Stimulated activated naive CD4-positive, alpha-beta T cell treated with Interleukin-2 at 50 U/mL for 16 hours (primary cell): ENCODE measurements at places on chromosomes 7 and 10.

- DNase-seq, result no peak
Observed at GRCh38 chr10:128422999-128423398, 296.8 kb upstream of the MKI67 start.

DNA sequence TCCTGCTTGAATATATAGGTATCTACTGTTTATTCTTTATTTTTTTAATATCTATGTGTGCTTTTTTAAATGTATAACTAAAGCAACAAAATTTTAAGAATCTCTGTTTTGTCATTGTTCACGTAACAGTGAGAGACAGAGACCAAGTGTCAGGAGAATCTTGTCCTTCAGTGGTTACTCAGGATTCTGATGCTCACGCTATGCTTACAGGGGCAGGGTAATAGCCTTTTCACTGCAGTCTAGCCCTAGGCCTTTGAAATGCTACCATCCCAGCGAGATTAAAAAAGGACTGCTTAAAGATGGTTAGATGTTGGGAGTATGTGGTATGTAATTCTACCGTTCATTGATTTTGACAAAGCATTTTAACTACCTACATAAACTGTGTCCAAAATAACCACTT is 71.6 kb upstream of the EGFR start:
- no peak for DNase-seq

DNA sequence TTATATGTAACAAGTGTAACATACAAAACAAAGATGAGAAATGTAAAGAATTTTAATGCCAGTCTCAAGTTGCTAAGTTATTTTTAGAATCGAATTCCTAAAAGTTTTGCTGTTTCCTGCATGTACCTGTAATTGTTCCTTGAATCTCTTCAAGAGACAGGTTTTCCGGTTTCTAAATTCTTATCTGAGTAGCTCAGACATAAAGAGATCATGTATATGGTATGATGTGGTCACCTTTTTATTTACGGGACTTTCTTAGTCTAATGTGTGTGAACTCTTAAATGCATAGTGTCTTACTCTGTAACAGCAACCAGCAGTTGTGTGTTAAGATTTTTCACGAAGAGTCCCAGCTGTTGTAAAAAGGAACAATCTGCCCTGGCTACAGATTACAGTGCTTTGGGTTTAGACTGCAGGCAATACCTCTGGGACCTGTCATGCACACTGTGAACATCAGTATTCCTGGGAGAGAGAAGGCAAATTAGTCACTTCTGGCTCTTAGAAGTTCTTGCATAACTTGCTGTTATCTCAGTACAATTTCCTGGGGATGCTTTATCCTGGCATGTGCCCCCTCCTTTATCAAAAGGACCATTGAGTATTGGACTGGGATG is 263.4 kb downstream of the BICC1 start:
- DNase-seq, result no peak

- DNase-seq, result no peak
Observed at GRCh38 chr7:65915921-65916657, 43.2 kb downstream of the VKORC1L1 start.

DNA sequence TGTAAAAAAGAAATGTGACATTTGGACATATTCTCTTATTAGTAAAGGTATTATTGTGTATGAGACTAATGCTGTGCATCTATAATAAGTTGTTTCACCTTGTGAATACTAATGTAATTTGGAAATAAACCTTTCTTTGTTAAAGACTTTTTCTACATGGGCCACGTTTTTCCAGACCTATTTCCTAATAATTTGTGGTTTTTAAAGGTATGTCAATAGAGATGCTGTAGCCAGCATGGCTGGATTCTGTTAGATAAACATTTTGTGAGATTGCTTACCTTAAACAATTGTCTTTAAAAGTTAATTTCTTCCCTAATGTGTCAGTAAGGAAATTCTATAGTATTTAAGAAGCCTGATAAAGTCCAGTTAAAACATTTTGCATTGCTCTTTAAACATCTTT is 56.0 kb downstream of the KAT6B start:
- DNase-seq, result no peak

DNA sequence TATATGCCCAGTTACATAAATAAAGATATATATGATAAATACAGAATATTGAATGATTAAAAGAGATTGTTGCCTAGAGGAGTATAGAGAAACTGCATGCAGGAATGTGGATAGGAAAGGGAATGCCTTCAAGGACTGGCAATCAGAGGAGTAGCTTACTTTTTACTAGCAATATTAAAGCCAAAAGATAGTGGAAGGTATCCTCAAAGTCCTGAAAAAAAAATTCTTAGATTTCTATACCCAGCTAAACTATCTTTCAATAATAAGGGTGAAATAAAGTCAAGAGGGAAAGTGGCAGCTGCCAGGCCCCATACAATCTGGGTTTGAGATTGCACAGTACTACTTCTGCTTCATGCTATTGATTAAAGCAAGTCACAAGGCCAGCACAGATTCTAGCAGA is 733.2 kb downstream of the GATA3 start:
- DNase-seq, result no peak

DNA sequence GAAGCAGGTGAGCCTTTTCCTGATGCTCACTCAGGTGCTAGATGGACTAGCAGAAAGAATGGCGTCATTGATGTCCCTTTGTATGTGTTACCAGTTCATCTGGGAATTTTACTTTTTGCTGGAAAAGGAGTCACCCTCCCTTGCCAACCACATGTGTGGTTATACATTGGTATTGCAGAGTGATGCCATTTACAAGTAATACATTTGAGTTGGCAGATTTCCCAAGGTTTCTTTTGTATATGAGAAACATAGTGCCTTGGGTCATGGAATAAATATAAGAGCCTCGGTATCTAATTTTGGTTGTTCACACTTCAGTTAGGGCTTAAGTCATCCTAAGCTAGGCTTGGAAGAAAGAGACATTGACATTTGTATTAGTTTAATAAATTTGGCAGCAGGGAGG is 10.4 kb upstream of the ATXN7L1 start:
- no peak for DNase-seq
